ENCODE measurements at places on chromosomes 7 and 10. TPM values are rescaled to one million over a fixed set of nuclear protein-coding genes. Genes with fewer than 3 reads are reported as not detected.
A peak's percentile ranks its signal among the peaks of the same experiment; 100 is the strongest.

Gene FAM25C
- not detected for total RNA-seq

Gene ACHE
- 2.0 TPM for total RNA-seq

Gene GUSB
- total RNA-seq = 30.1 TPM

Gene ZNF33A
- 50.3 TPM for total RNA-seq

Gene SPAG6
- total RNA-seq = 0.27 TPM

Gene EMX2
- total RNA-seq = not detected

Gene AQP1
- total RNA-seq = 71.7 TPM

Gene SPDYE2
- total RNA-seq = not detected

DNA sequence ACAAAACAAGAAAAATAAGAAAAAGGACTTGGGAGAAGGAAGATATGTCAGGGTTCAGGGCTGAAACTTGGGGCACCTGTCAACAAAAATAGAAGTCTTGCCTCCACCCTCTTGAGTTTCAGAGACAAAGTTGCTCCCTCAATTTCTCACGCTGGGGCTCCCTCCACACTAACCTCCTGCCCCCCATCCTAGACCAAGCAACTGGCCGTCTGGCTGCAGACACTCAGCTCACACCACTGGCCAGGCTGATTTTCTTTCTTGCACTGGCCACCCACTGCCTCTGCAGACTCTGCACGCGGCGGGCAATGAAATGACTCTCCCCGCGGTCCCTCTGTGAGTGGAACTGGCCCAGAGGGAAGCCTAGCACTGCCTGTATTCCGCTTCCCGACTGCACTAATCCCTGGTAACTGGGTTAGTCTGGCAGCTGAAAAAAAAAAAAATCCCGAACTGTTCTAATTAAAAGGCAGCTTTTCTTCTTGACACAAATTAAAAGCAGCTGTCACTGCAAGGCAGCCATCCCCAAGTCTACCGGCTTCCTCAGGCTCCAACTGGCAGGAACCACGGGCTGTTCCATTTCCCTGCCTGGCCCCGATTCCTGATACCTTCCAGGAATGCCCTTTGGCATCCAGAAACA lies 83.5 kb downstream of the SPDYE5 start:
- no peak for DNase-seq

DNA sequence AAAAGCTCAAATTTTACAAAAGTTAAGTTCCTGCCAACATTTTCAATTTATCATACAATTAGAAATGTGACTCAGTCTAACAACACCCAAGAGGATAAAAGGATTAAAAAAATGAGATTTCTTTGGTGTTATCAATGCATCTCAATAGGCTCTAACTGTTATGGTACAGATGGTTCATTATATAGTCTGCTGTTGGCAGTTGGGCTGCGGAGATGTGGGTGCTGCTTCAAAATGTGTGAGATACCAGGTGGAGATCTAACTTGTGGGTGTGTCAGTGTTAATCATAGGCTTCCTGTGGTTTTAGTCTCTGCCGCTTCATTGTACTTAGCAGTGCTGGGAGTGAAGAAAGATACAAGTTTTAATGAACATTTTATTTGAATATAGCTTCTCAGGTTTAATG lies 231.2 kb downstream of the EXOC4 start:
- DNase-seq = no peak

GRCh38 chr10:48343106-48343505 lies 36.6 kb downstream of the MAPK8 start:
- DNase-seq = no peak

GRCh38 chr7:13262929-13263530 lies 575.6 kb downstream of the ARL4A start:
- no peak for DNase-seq

DNA sequence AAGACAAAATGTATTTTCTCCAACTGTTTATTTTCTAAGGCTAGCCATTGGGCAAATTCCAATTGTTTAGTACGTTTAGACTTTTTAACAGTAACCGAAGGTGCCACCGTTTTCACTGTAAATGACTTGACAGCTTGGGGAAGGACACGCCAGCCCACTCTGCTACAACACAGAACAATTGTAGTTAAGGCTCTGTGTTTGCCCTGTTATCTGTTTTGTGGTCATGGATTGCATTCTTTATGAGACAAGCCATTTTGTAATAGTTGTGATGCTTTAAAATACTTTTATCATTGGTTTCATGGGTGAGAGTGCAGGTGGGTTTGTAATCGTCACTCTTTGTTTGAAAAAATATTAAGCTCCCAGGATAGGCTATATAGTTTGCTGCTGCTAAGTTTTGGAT lies 6.6 kb upstream of the PITRM1 start:
- no peak for DNase-seq

DNA sequence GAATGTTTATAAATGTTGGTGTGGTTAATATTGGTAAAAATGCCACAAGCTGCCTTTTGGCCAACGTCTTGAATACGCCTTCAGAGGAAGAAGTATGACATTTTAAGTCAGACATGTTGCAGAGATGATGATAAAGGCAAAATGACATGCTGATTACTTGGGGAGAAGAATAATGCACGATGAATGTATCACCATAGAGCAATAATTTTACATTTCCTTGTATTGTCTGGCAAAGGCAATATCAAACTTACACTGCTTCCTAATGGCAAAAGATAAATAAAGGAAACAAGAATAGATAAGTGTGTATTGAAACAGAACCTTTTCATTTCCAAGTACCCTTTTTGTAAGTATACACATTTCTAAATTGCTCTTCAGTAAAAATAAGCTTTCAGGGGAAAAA lies 8.6 kb downstream of the MRC1 start:
- DNase-seq = no peak

DNA sequence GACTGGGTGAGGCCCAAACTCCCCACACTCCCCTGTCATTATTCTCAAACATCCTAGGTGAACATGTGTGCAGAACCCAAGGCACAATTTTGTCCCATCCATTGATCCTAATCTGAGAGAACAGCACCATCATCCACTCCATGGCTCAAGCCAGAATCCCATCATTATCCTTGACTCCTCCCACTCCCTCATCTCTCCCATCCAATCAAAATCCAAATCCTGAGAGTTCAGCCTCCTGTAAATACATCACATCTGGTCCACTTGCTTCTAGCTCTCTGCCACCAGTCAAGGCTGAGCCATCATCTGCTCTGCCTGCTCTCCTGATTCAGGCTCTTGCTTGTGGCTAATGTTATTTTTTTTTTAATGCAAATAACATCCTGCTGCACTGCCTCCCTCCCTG lies 75.9 kb upstream of the SLF2 start:
- no peak for DNase-seq

- DNase-seq = no peak
These were observed 81.8 kb downstream of the MYL10 start for GRCh38 chr7:101547022-101547915.

- no peak for DNase-seq
These were observed 83.0 kb downstream of the ABCB5 start for GRCh38 chr7:20698469-20698868.

DNA sequence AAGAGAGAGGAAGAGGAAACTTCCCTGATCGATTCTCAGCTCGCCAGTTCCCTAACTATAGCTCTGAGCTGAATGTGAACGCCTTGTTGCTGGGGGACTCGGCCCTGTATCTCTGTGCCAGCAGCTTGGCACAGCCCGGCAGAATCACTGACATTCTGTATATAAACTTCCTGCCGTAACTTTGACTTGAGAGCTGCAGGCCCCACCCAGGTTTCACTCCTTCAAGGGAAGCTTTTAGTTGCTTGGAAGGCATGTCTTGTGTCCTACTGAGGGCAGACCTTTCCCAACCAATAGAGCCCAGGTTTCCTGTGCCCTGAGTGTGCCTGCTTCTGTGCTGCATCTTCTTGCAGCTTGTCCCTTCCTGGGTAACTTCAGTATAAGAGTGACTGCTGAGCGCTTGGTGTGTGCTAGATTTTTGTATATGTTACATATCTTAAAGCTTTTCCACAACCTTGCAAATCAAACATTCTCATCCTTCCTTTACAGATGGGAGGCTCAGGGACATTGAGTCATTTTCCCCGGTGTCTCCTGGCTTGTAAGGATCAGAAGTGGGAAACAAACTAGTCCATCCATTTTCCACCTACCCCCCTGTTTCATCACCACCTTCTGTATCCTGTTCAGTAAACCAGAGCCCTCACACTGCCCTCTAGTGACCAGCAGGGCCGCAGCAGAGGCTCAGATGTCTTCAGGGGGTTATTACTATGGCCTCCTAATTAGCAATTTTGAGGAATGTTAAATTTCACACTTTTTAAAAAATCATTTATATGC lies 225.2 kb upstream of the PRSS58 start:
- DNase-seq = peak; percentile 41

- DNase-seq = no peak
These were observed 66.9 kb downstream of the KLHDC10 start for GRCh38 chr7:130137207-130137606.
